ENCODE measurements at places on chromosomes 4 and X.

DNA sequence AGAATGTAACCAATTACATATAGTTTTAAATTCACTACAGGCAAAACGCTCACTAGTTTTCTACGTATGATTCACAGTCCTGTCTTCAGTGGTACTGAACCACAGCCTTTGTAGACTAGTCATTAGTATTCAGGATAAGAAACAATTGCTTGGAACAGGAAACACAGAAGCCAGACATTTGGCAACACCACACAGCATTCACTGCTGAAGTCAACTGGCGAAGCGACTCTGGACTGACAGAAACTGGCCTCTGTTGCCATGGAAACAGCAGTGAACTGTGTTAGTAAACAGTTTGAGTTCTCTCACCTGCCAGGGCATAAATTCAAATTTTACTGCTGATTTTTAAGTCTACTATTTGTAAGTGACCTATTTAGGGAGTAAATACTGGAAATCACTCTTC is 57.6 kb downstream of the MAPK10 start:
- DNase-seq: no peak

DNA sequence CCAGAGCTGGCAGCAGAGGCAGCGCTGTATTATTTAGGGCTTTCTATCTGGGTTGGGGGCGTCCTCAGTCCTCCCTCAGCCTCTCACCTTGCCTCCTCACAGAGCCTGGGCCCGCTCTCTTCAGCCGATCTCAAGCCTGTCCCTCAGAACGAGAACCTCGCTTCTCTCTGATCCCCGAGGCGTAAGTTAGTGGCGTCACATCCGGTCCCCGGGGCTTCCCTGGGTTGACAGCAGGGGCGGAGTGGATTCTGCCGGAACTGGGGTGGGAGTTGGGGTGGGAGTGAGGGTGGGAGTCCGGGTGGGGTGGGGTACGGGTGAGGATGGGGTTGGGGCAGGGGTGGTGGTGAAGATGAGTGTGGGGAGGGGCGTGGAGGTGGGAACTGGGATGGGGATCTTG is at the start of gene MAGEA10:
Gene MAGEA10 (minus strand): TSS at position 190 of the 397 bp plus-strand sequence. CDS start 2,957 bp downstream, outside the sequence.
- DNase-seq: no peak

DNA sequence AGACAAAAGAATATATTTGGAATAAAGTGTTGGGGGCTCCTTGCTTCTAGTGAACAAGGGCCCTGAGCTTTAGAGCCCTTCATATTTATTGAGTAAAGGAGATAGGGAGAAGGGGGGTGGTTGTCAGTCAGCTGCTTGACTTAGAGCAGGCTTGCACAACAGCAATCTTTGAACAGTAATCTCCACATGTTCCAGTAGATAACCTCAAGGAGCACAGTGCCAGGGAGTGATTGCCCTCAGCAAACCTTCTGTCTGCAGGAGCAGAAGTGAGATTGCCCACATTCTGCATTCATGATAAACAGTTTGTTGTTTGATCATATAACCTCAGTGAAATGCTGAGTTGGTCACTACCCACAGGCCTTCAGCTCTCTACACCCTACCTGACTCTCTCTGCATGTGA is 205.8 kb upstream of the CXCL13 start:
- no peak for DNase-seq

DNA sequence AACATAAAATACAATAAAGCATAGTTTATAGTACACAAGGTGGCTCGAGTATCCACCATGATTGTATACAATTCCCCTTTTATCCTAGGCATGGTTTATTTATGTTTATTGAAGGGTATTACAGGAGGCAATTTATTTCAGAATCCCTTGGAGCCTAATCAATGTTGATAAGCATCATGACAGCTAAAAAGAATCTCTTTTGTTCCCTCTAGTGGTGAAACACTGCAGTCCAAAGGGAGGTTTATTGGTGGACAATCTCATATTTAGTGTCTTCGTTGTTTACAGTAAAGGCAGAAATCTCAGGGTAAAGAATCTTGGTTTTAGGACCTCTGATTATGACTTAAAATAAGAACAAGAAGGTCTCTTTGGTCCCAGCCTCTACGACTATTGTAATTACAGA is 1712.5 kb downstream of the C4orf33 start:
- DNase-seq: no peak

DNA sequence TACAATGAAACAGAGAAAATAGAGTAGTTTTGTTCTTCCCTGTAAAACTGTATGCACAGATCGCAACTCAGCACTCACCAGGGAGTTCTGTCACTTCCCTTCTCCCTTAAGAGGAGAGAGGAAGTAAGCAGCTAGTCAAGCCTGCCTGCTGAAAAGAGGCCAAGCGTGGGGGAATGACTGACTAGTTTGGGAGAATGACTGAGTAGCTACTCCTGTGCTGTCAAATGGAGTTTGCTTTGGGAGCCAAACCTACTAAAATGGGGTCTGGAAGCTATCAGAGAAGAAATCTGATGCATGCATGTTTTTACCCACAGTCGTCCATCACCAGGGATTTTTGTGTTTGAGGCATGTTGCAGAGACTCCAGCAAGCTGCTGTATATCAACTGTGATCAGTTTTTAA is 54.6 kb upstream of the LHFPL1 start:
- DNase-seq: peak; percentile 57

GRCh38 chrX:11698702-11699101 is 33.0 kb upstream of the ARHGAP6 start:
- no peak for DNase-seq

GRCh38 chr4:170088716-170089115 is 1.0 kb downstream of the AADAT start:
- no peak for DNase-seq

GRCh38 chrX:67779099-67779498 is 235.3 kb downstream of the AR start:
- DNase-seq: no peak

DNA sequence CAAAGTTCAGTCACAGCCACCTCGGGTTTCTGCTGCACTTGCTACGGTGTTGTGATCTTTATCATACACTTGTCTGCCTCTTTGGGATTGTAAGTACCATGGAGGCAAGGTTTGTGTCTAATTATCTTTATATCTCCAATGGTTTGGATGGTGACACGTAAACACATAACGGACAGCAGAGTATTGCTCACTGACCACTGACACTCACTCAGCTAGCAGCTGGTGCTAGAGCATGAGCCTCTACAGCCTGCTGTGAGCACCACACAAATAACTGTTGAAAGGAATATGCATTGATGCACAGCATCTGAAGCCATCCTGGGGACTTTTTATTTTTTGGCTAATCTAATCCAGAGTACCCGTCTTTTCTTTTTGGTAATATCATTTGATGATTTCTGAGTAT is 156.0 kb downstream of the DCLK2 start:
- DNase-seq: no peak

DNA sequence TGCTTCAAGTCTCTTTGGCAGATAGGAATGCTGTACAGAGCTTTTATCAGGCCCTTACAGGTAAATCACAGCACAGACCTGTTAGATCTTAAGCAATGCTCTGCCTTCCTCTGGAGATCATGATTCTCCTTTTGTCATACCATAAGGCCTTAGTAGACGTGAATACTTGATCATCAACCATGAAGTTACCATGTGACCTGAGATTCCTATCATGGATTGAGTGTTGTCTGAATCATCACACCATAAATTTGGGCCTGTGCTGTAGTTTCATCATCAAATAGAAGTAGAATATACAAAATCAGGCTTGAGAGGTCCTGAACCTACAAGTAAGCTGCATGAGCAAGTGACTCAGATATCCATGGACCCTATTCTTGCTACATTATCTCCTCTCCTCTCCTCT is 466.8 kb upstream of the INTU start:
- no peak for DNase-seq

DNA sequence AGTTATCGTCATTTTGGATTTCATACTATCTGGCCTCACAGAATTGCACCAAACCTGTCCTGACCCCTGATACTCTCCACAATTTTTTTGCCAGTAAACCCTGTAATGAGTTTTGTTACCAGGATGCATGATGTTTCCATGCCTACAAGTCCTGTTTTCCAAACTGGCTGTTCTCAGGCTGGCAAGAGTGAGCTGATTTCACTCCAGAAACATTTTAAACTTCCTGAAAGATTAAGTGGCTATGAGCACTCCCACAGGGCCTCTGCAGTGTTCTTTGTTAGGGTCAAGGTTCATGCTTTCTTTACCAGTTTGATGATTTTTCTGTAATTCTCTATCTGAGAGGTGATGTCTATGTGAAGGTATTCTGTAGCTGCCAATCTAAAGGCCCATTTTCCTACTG is 31.7 kb upstream of the PDLIM3 start:
- no peak for DNase-seq

DNA sequence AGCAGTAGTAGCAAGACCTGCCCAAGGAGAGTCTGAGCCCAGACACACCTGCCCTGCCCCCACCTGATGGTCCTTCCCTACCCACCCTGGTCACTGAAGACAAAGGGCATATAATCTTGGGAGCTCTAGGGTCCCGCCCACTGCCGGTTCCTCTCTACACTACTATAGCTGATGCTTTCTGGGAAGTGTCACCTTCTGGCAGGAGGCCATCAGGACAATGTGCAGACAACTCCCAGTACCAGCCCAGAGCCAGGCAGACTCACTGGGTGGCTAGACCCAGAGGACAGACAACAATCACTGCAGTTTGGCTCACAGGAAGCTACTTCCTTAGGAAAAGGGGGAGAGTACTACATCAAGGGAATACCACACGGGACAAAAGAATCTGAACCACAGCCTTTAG is 312.7 kb downstream of the SPRY1 start:
- no peak for DNase-seq

DNA sequence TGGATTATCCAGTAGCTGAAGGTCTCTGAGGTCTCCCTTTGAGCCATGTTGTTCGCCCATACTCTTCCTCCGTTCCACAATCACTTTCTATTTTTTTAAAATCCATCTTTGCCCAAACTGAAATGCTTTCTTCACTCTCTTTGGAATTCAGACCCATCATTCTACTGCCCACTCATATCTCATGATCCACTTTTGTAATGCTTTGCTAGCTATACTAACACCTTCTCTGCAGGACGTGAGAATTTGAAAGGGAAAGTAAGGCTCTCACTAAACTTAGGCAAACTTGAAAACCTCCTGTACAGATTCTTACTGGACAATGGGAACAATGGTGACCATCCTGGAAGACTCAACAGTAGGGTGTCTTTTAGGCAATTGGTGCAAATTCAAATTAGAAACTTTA is 8.8 kb upstream of the RTL8A start:
- DNase-seq: no peak

DNA sequence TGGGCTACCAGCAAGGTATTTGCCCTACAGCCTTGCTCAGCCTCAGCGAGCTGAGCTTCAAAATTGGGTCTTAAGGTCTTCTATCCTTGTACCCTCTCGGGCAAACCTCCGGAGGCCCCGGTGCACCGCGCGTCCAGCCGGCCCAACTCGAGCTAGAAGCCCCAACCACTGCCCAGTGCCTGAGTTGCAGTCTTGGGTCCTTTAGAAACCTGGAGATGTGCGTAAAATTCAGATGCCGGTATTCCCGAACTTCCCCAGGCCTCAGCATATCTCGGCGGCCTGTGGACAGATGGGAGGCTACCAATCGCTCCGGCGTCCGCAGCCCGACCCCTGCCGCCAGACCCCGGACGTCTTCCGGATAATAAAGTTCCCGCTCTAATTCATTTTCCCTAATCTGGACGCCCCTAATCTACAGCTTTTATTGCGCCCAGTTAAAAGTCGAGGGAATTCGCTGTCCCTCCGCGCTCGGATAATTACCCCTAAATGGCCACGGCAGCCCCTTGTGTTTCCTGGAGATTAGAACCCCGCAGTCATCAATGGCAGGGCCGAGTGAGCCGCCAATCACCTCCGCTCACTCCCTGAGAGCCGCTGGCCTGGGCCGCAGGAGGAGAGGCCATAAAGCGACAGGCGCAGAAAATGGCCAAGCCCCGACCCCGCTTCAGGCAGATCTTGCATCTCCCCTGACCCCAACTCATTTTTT is 1.5 kb upstream of the MSX1 start:
- no peak for DNase-seq

- no peak for DNase-seq
These were observed 23.8 kb upstream of the ADH7 start for GRCh38 chr4:99458911-99459447.

GRCh38 chr4:169268951-169269760 is 1.6 kb downstream of the SH3RF1 start:
- DNase-seq: peak; percentile 27

DNA sequence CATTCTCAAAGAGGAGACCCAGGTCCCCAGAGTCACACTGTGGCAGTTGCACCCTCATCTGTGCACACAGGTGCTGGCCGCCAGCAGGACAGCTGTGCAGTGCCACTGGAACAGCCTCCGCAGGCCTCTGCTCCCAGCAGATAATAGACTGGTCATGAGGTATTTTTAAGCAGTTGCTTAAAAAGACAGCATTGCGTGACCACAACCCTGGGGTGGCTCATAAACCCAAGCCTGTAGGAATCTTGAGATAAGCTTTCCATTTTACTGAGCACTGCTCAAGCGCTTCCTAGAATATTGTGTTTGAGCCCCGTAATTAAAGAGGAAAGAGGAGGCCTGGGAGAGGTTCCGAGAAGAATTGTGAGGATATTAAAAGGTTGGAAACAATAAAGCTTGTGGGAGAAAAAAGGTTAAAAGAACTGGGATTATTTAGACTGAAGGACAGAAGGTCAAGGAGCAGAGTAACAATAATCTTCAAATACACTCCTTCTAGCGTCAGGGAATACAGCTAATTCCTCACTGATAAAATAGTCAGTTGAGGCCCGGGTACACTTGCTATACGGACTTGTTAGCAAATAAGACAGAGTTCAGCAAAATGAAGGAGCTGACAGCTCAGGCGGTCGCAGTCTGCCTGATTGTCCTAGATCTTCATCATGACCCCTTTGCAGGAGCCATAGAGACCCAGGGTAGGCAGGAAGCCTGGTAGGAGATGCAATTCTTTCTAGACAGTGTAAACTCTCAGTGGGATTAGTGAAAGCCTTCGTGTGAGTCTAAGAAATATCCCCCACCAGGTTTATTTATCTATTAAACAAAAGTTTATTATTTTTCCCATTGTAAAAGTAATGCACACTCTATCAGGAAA is 86.2 kb upstream of the KIT start:
- no peak for DNase-seq

- no peak for DNase-seq
These were observed 311.4 kb downstream of the PRDM5 start for GRCh38 chr4:120611092-120611491.

DNA sequence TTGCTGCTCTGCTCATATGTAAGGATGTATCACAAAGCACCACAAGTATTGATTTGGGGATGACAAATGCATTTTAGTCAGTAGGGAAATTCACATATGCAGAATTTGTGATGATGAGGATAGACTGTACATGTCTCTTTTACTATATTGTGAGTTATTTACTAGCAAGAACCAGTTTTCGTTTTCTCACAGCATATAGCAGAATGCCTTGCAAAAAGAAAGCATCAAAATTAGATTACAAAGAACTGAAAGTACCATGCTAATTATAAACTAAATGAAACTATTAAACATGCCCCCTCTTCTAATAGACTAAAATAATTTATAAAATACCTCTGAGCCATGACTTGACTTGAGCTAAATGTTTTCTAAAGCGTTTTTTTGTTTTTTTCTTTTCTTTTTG is 20.1 kb downstream of the TNIP3 start:
- DNase-seq: no peak

- no peak for DNase-seq
These were observed 39.7 kb downstream of the TRIM61 start for GRCh38 chr4:164937576-164938270.

GRCh38 chr4:109009909-109010308 is 247.1 kb upstream of the ETNPPL start:
- no peak for DNase-seq

- no peak for DNase-seq
These were observed 206.8 kb downstream of the CHRDL1 start for GRCh38 chrX:110588853-110589252.

- no peak for DNase-seq
These were observed 124.6 kb downstream of the NDST3 start for GRCh38 chr4:118158763-118159375.

Measured in suppressor macrophage treated with lipopolysaccharide for 1 hour (primary cell).